ENCODE measurements at places on chromosomes 13 and 19. TPM values are rescaled to one million over a fixed set of nuclear protein-coding genes. Genes with fewer than 3 reads are reported as not detected.

GRCh38 chr19:40974633-40975037 is 16.4 kb upstream of the CYP2B6 start:
- no peak for DNase-seq

- no peak for DNase-seq
These were observed 120.4 kb upstream of the FREM2 start for GRCh38 chr13:38566519-38566918.

The PRR22 gene
- total RNA-seq: 1.3 TPM

DNA sequence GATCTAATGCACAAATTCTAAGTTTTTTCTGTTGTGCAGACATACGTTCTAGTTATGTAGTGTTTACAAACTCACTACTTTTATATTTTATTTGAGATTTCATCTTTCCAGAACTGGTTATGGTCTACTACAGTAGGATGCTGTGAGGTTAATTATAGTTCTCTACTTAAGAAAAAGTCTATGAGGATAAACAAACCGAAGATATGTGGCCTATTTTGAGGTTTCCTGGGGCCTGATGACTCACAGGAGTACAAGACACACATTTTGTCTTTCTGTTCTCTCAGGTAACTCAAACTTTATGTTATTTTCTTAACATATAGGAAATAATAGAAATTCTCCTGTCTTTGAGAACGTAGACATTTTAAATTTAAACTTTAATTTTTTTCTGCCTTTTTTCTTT is 45.1 kb downstream of the PCDH20 start:
- DNase-seq: no peak

- no peak for DNase-seq
These were observed 4.4 kb downstream of the KLF5 start for GRCh38 chr13:73063166-73063565.

DNA sequence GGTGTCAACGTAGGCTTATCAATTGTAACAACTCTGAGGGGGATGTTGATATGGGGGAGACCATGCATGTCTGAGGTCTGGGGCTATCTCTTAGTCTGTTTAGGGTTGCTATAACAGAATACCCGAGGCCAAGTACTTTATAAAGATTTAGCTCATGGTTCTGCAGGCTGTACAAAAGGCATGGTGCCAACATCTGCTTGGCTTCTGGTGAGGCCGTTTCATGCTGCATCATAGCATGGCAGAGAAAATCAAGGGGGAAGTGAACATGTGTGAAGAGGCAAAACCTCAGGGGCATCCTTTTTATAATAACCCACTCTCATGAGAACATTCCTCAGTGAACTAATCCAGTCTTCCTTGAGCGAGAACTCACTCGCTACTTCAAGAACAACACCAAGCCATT is 353.8 kb downstream of the ENOX1 start:
- DNase-seq: no peak

- DNase-seq: peak; percentile 86
These were observed 6.0 kb downstream of the KANK2 start for GRCh38 chr19:11191273-11191755.

- DNase-seq: no peak
These were observed 1520.0 kb upstream of the SLC10A2 start for GRCh38 chr13:104586051-104586746.
